PC-3 (cell line): ENCODE measurements at places on chromosomes 3 and 15. TPM values are rescaled to one million over a fixed set of nuclear protein-coding genes. Genes with fewer than 3 reads are reported as not detected.

- H3K27me3 ChIP-seq, result no peaks in the 10 kb centered on the region
- H3K4me3 ChIP-seq, result no peak overlapping the region
- DNase-seq, result no peak
- H3K36me3 ChIP-seq, result no peaks in the 10 kb centered on the region
- no peaks in the 10 kb centered on the region for H3K4me1 ChIP-seq
These were observed 81.2 kb downstream of the ANP32A start for GRCh38 chr15:68739390-68740080.

- H3K4me3 ChIP-seq, result no peak overlapping the region
- peaks cover 3% of the 10 kb centered on the region for H3K36me3 ChIP-seq
- H3K4me1 ChIP-seq, result no peaks in the 10 kb centered on the region
- H3K27ac ChIP-seq, result no peak overlapping the region
- no peak for DNase-seq
- no peaks in the 10 kb centered on the region for H3K27me3 ChIP-seq
These were observed 61.8 kb downstream of the FAIM start for GRCh38 chr3:138670407-138670806.

GRCh38 chr3:49619649-49620048 is 54.5 kb upstream of the APEH start:
- no peak overlapping the region for H3K27ac ChIP-seq
- no peak overlapping the region for H3K4me3 ChIP-seq
- DNase-seq, result peak; percentile 13
- no peaks in the 10 kb centered on the region for H3K4me1 ChIP-seq

BRK1 gene
- 110 and 140 TPM in 2 replicates for total RNA-seq

TTLL13 gene
- total RNA-seq, result not detected in 2 replicates

PTPRG gene
- total RNA-seq, result 0.29 and 0.73 TPM in 2 replicates

GOLGA8M gene
- total RNA-seq, result 0.51 TPM in 1 of 2 replicates, not detected in the other
